Activated CD8-positive, alpha-beta memory T cell treated with anti-CD3 and anti-CD28 coated beads for 1 hour (primary cell): ENCODE measurements at places on chromosomes 2 and 18.

DNA sequence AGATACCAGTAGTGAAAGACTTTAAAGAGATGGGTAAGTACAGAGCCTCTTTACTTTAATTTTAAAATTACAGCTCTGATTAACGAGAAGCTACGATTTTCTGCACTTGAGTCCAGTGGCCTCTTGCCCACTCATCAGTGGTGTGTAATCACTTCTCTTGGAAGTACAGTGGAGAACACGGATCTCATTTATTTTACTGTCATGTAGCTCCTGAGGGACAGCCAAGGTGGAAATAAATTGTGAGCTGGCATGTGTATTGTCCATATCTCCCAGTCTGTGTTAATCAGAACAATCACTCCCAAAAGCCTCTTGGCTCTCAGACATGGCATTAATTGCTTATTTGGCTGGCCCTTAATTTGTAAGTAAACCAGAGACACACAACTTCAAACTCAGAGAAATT is 69.4 kb downstream of the LOXHD1 start:
- no peak for DNase-seq

DNA sequence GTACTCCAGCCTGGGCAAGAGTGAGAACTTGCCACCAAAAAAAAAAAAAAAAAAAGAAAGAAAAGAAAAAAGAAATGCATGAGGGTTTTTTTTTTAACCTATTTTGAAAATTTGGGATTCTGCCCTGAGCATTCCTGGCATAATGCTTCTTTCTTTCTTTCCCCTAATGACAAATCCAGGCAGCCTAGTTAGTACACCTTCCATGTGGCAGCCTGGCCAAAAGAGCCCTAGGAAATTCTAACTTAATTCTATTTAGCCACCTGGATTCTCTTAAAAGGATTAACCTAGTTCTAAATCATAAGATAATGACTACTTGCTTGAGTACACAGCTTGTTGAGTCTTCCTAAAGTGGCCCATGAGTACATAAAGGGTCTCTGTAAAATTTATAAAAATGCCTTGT is 160.1 kb downstream of the THADA start:
- DNase-seq: no peak

DNA sequence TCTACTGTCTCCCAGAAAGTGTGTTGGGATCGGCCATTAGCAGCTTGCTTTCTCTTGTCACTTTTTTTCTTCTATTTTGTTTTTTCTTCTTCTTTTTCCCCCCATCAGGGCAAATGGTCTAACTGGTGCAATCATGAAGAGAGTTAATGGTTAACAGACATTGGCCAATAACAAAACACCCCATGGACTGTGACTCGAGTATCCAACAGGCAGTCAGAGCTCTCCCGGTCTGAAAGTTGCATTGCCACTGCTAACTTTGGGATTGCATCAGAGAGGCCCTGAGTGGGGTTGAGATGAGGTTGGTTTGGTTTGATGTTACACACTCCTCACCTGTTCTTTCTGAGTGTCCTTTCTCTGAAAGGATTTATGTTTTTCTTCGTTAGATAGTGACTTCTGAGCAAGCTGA is 12.9 kb upstream of the SNORC start:
- no peak for DNase-seq

GRCh38 chr2:239928391-239929350 is 96.5 kb downstream of the NDUFA10 start:
- DNase-seq: no peak

DNA sequence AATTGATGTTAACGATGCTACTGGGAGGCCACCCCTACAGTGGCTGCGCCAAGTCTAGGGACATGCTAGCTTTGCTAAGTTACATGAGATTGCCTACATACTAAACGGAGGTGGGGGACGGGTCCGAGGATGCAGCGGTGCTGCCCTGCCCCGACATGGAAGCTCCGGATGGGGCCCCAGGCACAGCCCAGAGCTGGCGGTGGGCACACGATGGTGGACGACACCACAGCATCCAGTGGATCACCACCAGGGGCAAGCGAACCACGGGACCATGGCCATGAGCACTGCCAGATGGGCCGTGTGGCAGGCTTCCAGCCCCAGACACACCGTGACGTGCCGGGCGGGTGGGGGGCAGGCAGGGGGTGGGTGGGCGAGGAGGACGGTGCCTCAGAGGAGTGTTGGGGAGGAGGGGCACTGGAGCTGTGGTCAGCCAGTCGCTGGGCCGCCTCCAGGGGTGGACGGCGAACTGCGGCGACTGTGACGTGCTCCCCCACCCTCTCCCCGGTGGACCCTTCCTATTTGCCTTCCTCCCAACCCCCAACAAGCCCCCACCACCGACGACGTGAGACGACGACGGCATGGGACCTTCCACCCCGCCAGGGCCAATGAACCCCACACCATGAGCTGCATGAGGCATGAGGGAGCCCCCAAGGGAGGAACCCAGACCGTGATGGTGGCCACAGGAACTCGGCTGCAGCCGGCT is 90.6 kb upstream of the ANKRD30BL start:
- no peak for DNase-seq

DNA sequence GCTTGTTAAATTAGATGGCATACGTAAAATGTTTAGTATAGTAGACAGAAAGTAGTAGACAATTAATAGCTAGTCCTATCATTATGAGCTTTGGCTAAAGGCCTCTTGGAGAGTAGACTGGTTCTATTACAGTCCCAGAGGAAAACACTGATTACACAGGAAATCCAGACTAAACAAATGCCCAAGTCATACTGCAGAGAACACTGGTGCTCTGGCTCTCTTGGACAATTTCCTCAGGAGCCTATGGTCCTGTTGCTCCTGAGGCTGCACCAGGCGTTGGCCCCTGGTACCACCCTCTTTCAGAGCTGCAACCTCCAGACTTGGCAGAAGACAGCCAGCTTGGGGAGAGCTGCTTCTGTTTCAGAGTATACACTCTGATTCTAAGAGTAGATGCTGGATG is 41.8 kb downstream of the STAT1 start:
- DNase-seq: no peak

DNA sequence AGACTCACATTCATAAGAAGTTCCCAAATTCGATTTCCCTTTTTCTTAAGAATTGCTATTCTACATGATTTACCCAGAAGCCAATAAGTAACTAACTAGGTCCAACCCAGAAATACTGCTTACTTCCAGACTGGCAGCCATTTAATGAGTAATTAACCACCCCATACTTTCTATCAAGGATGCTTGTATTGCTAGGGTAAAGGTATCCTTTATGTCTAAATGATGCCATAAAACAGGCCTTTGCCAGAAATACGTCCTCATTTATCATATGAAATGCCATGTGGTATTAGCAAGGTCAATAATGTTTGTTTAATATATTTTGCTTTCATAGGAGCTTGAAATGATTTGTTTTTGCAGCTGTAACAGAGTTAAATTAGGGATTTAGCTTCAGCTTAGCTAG is 56.1 kb downstream of the PLEKHM3 start:
- DNase-seq: no peak

GRCh38 chr18:43571078-43571689 is 293.9 kb upstream of the SYT4 start:
- no peak for DNase-seq

DNA sequence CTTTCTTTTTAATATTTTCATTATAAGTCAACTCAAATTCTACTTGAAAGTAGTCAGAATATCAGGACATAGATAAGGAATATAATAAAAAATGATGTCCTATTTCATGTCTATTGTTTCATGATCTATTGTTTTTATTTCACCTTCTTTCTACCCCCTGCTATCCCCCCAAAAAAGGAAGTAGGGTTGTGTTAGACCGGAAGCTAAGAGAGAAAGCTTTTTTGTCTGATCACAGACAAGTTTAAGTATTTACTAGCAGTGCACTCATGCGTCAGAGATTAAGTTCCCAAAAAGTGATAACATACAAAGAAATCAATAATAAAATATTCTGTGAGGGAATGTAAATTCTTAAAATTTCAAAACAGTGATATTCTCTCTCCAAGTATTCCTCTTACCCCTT is 447.1 kb upstream of the CNTNAP5 start:
- DNase-seq: no peak

- DNase-seq: no peak
These were observed 844.9 kb downstream of the CPS1 start for GRCh38 chr2:211401328-211401727.

DNA sequence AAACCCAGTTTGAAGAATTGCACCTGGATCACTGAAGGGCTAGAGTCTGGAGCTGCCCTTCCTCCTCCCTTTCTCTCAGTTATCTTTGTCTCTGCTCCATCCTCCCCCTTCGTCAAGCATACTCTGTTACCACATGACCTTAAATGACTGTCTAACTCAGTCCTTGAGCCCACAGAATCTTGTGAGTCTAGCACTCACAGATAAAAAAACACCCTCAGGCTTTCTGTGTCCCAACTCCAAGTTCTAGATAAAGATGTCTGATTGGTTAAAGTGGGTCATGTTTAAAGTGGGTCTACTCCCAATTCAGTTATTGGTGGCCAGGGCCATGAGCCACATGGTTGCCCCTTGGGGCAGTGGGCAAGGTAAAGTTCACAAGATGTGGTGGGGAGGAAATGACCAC is 53.5 kb upstream of the CYP1B1 start:
- DNase-seq: no peak

- DNase-seq: no peak
These were observed 12.5 kb downstream of the ABCG8 start for GRCh38 chr2:43851011-43851980.

DNA sequence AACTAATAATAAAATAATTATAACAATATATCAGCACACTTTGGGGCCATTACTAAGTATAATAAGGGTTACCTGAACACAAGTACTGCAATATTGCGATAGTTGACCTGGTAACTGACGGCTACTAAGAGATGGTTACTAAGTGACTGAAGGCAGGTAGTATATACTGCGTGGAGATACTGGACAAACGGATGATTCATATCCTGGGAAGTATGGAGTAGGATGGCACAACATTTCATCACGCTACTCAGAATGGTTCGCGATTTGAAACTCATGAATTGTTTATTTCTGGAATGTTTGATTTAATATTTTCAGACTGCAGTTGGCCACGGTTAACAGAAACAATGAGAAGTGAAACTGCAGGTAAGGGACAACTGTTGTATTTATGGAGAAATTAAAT is 39.5 kb upstream of the FLACC1 start:
- no peak for DNase-seq

GRCh38 chr18:78296166-78296565 is 683.5 kb upstream of the SALL3 start:
- no peak for DNase-seq

DNA sequence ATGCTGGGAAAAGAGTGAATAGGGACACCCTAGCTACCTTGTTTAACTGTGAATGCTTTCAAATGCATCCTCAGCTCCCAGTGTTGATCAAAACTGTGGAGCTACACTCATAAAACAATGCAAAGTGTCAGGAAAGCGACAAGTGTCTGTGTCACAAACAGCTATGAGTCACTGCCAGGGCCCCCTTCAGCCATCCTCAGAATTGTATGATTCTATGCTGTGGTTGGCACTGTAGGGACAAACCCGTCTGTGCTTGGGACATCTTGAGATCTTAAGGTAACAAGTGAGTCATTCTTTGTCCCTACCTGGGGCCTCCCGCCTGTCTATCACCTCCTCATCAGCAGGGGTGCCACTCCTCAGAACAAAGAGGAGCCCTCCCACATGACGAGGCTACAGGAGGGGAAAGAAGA is 42.4 kb downstream of the KLF7 start:
- DNase-seq: peak; percentile 11

- no peak for DNase-seq
These were observed 9.4 kb downstream of the CYP26B1 start for GRCh38 chr2:72138011-72138881.

GRCh38 chr2:236972491-236973342 is 113.0 kb upstream of the COPS8 start:
- no peak for DNase-seq

- DNase-seq: no peak
These were observed 3.3 kb downstream of the SNORC start for GRCh38 chr2:232873292-232873908.

- DNase-seq: no peak
These were observed 61.9 kb upstream of the PSMD14 start for GRCh38 chr2:161246281-161246680.

- DNase-seq: no peak
These were observed 70.9 kb downstream of the ZEB2 start for GRCh38 chr2:144449028-144449406.

DNA sequence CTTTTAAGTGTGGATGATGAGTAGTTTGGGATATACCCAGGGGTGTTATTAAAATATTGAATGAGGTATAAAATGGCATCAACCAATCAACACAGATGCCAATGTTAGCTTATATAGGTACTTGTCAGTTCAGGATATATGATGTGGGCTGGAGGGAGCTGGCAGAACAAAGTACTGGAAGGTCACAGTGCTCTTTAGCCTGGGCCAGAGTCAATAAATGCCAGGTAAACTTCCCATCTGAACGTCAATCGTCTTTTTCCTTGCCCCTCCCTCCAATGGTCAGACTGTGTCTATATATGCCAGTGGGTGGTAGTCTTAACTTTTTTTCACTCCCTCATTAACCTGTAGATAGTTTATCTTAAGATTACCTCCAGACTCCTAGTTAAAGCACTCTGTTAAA is 140.8 kb upstream of the RBMS1 start:
- no peak for DNase-seq

DNA sequence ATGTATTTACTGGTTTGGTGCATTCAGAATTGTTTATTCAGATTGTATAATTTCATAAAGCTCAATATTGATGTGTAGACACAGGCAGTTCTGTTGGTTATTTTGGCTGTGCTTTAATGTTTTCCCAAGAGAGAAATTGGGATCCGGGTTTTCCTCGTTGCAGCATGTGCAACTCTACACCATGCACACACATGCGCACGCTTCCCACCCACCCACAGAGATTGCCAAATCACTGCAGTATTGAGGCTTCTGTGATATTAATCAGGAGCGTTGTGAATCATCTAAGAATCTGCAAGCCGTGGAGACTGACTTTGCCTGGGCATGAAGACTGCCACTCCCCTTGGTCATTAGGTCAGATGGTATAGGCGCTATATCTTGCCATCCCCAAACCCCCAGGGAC is 571.5 kb downstream of the SLC4A3 start:
- no peak for DNase-seq

DNA sequence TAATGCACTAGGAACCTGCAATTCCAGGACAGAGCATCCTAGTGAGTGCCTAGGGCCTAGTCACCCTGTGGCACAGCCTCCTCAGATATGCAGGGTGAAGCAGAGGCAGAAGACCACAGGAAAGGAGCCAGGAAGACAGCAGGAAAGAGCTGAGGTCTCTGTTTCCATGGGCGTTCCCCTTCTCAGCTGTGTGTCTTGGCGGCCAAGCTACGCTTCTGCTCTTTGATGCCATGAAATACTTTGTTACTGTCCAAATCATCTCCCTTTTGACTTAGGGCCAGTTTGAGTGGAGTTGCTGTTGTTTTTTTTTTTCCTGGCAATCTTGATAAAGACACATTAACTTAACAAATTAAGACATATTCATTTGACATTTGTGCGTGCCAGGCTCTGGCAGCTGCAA is 67.3 kb downstream of the APOB start:
- no peak for DNase-seq
